ENCODE measurements at places on chromosomes 2 and 18. TPM values are rescaled to one million over a fixed set of nuclear protein-coding genes. Genes with fewer than 3 reads are reported as not detected.

The STON1 gene
- 32.5 TPM for total RNA-seq

The C2orf72 gene
- 0.60 TPM for total RNA-seq

The EDAR gene
- not detected for total RNA-seq

The CBLN2 gene
- total RNA-seq, result not detected

The PDE11A gene
- 0.56 TPM for total RNA-seq

The GBX2 gene
- not detected for total RNA-seq

The CNDP1 gene
- not detected for total RNA-seq

The FAP gene
- total RNA-seq, result 0.28 TPM

The IL1RL1 gene
- total RNA-seq, result 74.8 TPM

The ALLC gene
- 0.47 TPM for total RNA-seq

The SULT1C3 gene
- not detected for total RNA-seq

- no peak for DNase-seq
Measured at GRCh38 chr2:40256649-40257048, 195.2 kb downstream of the SLC8A1 start.

DNA sequence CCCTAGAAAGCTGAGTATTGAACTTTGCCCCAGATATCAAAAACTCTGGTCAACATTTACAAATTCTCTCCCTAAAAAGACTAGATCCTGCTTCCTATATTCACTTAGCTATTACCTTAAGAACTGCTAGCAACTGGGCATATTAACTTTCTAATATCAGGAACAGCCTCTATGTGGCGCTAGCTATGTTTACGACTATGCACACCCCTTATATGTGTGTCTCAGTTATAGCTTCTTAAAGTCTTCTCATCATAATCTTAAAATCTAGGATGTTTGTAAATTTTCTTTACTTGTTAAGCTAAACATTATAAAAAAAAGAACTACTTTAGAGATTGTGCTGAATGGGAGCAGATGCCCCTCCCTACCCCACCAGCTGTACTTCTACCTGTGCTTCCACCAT lies 1.7 kb upstream of the STAMBP start:
- DNase-seq, result no peak

- DNase-seq, result no peak
Measured at GRCh38 chr2:194332799-194333490, 1324.1 kb upstream of the SLC39A10 start.

DNA sequence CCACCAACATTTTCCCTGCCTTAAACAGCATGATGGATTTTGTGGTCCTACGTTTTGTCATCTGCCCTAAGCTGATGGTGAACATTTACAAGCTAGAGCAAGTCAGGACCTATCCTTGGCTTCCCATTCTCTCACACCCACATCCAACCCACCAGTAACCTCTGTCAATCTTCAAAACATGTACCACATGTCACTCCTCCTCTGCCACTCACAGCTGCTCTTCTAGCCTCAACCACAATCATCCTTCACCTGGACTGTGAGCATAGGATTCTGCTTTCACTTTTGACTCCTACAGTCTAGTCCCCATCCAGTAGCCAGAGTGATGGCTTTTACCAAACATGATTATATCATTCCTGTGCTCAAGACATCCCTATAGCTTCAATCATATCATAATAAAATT lies 279.8 kb upstream of the DLGAP1 start:
- no peak for DNase-seq

- no peak for DNase-seq
Measured at GRCh38 chr2:72956936-72957335, 39.6 kb downstream of the EMX1 start.

DNA sequence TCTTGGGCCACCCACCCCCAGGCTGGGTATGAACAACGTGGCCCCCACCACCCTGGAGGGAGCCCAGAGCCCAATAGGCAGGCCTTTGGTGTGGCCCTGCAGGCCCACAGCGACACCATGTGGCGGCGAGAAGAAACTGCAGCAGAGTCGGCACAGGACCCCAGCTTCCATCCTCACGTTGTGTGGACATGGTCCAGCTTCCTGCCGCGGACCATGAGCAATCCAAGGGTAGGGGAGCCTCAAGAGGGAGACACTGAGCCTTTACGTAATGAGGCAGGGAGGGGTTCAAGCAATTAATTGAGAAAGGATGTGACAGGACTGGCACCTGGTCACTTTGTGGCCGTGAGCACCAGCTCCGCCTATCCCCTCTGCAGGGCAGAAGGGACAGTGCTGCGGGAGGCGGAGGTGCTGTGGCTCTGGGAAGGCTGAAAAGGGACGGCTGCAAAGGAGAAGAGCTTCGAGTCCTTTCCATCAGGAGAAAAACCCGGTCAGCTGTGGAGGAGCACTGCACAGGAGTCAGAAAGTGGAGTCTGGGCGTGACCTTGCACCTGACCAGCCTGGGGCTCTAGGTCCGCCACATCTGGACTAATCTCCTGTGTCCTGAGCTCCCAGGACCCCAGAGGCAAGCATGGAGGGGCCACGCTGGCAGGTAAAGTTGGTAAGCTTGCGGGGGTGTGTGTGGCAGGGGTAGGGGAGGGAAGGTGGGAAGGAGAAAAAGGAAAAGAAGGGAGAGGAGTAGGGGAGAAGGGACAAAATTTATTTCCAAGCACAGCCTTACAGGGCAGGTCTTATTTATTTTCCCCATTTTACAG lies 44.9 kb downstream of the TMEM37 start:
- DNase-seq, result peak; percentile 76

GRCh38 chr18:77106331-77106730 lies 26.3 kb downstream of the MBP start:
- DNase-seq, result no peak

DNA sequence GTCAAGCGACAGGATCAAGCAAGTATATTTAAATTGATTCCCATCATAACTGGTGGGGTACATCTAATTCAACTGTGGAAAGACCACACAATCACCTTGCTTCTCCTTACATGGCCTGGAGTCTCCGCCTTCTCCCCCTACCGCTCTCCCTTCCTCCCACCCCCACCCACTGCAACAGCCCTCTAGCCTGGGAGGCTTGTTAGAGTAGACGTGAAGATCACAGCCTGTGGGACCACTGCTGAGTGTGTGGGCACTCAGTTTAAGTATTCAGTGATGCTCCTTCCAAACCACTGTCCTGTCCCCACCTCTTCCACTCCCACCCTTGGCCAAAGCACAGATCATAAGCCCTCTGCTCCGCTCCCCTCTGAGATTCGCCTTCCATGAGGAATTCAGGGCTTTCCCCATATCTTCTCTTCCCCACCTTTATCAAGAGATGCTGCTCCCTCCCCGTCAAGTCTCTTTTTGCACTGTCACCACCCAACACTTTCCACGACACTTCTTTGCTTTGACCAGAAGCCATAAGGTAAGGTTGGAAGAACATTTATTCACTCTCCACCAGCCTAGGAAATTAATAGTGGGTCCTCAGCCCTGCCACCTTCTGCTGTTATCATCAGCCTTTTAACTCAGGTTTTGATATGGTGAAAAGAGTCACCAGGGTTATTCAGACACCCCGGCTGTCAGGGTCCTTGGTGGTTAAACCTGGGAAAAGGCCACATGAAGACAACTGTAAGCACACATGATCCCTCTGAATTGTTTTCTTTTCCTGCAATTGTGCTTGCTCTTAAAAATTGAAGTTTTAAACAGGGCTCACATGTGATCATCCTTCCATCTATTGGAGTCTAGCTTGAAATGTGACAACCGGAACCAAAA lies 1.7 kb downstream of the METTL4 start:
- no peak for DNase-seq

GRCh38 chr18:37408676-37409265 lies 156.8 kb downstream of the CELF4 start:
- no peak for DNase-seq

DNA sequence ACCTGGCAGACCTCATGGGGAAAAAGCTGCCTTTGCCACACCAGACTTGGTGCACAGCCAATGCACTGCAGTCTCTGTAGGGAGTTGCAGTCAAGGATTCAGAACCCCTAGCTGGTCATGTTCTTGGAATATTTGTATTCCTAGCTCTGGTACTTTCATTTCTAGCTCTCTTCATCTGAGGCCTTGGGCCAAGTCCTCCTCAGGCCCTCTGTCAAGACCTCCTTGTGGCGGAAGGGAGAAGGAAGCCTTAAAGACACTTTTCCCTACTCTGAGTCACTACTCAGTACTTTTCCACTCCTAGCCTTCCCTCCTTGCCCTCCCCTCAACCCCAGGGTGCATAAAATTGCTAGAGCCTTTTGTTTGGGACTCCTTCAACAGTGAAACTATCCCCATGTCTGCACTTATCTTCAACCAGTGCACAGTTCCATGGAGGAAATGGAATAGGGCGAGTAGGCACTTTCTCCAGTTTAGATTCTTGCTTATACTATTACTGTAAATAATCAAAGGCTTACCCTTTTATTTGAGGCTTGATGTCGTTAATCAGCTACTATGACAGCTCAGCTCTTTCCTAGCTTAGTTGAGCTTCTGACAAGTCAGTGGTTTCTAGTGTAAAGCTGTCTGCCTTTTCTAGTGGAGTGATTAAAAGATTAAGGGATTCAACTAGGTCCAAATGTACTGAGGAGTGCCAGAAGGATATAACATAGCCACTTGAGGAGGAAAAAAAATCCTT lies 15.8 kb downstream of the M1AP start:
- no peak for DNase-seq

DNA sequence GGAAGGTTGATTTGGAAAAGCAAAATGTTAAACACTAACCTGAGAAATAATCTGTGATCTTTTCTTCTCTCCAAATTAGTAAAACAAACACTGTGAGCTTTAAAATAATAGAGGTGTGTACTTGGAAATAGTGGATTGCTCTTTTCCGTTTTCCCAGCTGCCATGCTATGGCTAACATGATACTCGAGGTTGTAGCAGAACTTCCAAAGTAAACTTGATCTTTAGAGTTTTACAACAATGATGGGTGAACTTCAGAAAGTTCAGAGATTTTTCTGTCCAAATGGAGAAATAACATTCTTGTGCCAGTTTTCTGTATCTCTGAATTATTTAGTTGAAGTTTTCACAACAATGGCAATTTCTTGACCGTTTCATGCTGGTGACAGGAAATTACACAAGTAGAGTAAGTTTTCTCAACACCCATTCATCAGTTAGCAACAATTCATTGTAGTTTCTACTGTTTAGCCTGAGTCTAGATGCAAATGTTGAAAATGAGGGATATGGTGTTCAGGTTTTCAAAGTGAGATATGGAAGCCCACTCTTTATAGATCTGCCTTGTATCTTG lies 135.3 kb upstream of the CTAGE1 start:
- no peak for DNase-seq

GRCh38 chr2:188693111-188693510 lies 281.1 kb upstream of the COL3A1 start:
- DNase-seq, result no peak

- no peak for DNase-seq
Measured at GRCh38 chr2:119650206-119650605, 28.8 kb upstream of the TMEM177 start.

GRCh38 chr18:24168496-24168895 lies 29.6 kb downstream of the CABYR start:
- no peak for DNase-seq

- no peak for DNase-seq
Measured at GRCh38 chr2:240820607-240821428, 799 bp upstream of the KIF1A start.

DNA sequence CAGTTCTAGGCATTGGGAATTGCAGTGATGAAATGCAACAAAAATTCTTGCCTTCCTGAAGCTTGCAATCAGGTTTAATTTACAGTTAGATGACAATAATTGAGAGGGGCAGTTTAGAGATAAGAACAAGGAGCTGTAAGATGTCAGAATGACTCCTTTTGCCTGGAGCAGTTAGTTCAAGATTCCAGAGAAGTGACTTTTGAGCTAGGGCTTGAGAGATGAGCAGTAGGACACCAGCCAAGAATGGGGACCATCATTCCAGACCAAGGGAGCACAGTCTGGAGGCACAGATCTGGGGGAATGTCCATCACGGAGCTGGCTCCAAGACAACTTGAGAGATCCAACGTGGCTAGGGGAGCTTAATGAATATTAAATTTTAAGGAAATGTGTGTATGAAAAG lies 26.8 kb downstream of the CACNB4 start:
- DNase-seq, result no peak

GRCh38 chr18:63686871-63687270 lies 15.9 kb upstream of the SERPINB11 start:
- no peak for DNase-seq

GRCh38 chr2:58447586-58447985 lies 206.5 kb upstream of the FANCL start:
- DNase-seq, result no peak

DNA sequence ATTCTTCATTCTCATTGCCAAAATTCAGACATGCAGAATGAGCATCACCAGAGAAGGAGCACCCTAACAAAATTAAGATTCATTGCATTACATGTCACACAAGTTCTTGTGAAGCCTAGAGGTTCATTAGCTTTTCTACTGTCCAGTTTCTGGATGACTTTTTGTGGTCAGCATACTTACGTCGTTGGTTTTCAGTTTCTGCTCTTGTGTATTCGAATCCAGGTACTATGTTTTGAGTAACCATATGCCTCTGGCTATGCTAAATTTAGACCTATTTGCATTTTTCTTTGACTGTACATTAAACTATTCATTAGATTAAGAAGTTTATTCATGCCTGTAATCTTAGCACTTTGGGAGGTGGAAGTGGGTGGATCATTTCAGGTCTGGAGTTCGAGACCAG lies 251.3 kb downstream of the PARD3B start:
- no peak for DNase-seq

- no peak for DNase-seq
Measured at GRCh38 chr2:204175552-204176271, 239.1 kb downstream of the ICOS start.

DNA sequence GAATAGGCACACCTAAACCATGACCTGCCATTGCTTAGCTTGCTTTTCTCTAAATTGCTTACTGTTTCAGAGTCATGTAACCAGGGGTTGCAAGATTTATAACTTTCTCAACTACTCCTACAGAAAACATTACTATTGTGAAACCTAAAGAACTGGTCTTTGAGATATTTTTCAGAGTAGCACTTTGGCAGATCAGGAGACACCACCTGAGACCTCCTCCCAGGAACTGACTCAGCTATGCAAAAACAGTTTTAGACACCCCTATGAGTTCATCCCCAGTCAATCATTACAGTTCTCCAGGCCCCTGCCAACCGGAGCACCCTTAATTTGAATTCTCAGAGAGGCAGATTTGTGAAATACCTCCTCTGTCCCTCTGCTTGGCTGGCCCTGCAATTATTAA lies 80.3 kb downstream of the MBOAT2 start:
- DNase-seq, result no peak

GRCh38 chr2:37457401-37457901 lies 113.0 kb downstream of the QPCT start:
- no peak for DNase-seq

GRCh38 chr2:144477957-144478311 lies 42.0 kb downstream of the ZEB2 start:
- DNase-seq, result no peak

- DNase-seq, result no peak
Measured at GRCh38 chr2:221068123-221068522, 504.0 kb downstream of the EPHA4 start.

DNA sequence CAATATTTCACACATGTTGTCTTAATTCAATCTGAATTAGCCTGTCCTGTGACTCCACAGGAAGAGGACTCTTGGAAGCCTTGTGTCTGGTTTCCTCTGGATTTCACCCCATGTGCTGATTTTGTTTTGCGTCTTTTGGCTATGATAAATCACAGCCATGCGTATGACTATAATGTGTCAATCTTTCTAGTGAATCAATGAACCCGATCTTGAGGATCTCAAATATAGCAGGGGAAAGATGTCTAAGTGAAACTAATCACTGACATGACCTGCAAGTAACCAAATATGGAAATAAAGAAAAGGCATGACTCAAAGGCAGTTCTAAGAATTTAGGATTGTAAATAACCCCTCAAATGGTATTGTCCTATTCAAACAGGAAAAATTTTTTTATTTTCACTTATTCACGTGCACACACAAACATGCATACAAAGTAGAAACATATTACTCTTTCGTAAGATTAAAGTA lies 8.2 kb downstream of the WDFY1 start:
- no peak for DNase-seq

- DNase-seq, result no peak
Measured at GRCh38 chr2:131125195-131125757, 20.1 kb downstream of the PLEKHB2 start.
